ENCODE measurements at places on chromosomes 6 and 20.

DNA sequence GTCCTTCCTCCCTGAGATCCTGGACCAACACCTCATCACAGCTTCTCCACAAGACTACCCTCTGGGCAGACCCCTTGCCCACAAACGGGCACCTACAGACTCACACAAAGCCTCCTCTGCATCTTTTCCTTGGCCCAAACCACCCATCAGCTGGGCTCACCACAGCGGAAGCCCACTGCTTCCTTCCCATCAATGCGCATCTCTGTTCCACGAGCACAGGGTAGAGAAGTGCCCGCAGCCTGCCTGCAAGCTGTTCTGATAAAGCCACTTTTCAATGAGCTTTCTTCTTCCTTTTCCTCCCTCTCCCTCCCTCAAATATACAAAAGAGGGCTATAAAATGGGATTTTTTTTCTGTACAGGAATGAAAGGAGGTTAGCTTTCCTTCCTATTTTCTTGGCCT, 111.2 kb downstream of the NFATC2 start:
- no peak for DNase-seq

GRCh38 chr20:38342216-38342615, 4.1 kb upstream of the LBP start:
- DNase-seq: no peak

DNA sequence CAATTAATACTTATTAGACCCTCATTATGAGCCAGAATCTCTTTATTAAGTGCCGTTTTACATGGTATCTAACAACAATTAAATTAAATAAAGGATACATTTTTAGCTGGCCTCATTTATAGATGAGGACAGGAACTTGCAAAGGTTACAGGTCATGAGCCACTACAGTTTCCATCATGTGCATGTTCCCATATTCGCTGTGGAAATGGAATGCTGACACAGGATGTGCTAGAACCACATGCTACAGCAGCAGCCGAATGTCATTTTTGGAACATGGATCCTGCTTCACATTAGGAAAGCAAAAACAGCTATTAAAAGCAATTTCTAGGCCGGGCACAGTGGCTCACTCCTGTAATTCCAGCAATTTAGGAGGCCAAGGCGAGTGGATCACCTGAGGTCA, 5.9 kb downstream of the SLC18B1 start:
- no peak for DNase-seq

DNA sequence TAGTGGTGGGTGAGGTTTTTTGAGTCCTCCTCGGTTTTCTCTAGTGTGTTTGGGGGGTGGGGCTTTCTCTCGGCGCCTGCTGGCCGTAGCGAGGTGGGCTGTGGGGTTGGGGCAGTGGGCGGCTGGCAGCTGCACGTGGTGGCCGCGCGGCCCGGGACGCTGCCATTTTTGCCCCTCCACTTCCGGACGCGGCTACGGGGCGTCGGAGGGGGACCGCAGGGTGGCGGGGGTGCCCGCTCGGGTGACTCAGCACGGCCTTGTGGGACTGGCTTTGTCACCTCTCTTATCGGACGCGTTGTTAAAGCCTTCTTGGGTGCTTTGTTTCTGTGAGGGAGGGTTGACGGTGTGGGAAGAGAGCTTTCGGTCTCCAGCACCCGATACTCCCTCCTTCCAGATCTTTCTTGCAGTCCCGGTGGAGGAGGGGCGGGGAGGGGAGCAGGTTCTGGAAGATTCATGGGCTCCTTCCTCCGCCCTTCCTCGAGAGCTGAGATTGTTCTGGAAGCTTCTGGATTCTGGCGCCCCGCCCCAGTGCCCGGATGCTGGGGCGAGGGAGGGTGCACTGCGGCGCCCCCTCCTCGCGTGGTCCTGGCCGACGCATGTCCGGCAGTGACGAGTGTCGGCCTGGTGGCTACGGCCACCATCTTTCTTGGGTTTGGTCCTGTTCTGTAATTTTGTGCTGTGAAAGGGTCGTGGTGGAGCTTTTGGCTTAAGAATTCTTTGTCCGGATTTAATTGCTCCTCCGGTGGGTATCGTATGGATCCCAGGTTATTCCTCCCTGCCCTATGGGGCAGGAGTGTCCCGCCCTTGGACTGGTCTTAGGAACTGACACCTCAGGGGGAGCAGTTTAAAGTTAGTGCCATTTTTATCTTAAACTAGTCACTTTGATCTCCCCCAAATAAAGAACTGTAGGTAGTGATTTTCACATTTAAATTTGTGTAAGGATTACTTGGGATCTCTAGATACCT, 719 bp downstream of the HSP90AB1 start:
- DNase-seq: peak; percentile 91

DNA sequence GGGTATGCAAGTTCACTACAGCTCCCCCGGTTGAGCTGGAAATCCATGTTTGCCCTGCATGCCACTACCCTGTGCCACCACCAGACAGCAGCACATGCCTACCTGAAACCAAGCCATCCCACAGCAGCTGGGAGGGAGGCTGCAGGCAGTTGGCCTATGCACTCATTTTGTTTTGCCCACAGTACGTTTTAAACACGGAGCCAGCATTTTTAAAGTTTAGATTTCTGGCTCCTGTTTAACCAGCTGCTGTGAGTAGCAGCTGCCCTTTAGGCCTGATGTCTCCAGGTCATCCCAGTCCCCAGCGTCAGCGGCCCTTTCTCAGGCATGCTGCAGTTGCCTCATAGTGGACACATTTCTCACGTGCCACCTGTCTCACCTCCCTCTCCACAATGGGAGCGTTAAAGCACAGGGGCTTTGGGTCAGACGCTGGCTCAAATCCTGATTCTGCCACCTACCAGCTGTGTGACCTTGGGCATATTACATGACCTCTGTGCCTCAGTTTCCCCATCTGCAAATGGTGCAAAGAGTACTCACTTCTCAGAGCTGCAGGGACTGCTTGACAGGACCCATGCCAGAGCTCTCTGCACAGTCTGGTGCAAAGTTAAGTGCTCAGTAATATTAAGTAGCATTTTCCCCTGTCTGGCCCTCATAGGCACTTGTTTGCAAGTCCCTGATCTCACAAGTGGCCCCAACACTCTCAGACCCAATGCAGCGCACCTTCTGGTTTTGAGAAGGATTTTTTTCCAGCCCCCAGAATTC, 8.2 kb upstream of the UBE2V1 start:
- peak; percentile 62 for DNase-seq

Data from OCI-M1 (cell line).